ENCODE measurements at places on chromosomes 3 and 15.

- DNase-seq: no peak
Measured at GRCh38 chr3:141642215-141642614, 95.9 kb upstream of the RNF7 start.

DNA sequence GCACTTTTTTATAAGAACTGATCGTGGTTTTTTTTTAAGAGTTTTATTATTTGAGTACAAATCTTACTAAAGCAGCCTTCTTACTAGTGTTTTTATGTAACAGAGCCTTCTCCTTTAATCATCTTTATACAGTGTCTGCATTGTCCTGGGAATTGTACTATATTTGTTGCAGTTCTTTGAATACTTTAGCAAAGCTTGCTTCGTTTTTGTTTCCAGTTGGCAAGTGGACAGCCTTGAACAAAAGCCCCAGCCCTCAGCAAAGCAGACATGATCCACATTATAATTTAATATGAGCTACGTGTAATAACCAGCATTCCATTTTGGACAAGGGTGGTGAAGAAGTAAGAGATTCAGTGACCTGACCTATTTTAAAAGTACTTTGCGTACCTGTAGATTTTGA, 112.2 kb upstream of the FLNB start:
- DNase-seq: no peak

DNA sequence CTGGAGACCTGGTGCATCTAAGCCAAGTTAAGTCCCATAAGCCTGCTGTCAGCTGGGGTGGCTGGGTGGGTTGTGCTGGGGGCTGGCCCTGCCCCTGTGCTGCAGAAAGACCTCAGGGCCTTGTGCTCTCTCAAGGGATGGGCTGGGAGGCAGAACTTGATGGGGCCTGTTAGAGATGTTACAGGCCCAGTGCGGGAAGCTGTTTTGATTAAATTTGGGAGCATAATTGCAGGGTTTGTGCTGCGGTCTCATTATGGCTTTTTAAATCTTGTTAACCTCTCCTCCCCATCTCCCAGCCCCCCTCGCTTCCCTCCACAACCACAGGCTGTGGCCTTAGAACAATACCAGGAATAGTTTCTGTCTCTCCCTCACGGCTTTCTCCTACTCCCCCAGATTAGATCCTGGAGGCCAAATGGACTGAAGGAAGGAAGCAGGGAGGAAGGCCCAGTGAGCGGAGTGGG, 87.6 kb upstream of the TLE3 start:
- DNase-seq: no peak

DNA sequence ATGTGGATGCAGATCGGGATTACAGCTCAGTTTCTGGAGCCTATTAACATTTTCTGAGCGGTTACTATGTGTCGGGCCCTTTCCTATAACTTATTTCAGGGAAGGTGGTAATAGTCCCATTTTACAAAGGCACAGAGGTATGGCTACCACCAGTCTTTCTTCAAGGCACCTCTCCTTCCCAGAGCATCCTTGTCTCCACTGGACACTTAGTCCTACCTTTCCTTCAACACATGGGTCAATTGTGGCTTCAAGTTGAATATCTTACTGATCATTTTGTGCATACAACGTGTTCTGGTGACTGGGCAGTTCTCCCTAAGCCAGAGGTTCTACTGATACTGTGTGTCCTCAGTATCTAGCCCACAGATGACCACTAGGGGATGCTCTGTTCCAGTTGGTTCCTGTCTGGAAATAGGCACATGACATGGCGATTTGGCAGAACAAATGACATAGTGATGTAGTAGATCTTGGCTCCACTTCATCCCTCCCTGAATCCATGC, 60.7 kb upstream of the CMTM8 start:
- DNase-seq: no peak

DNA sequence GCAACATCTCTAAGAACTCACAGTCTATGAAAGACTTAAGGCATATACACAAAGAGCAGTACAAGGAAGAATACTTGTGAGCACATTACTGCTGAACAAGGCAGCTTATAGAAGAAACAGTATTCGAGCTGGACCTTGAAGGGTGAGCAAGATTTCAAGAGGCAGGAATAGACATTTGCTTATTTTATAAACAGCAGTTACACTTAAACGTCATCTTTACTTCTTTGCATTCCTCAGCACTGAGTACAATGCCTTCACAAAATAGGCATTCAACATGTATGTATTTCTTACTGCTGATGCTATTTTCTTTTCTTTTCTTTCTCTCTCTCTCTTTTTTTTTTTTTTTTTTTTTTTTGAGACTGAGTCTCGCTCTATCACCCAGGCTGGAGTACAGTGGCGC, 205.8 kb downstream of the ZIC4 start:
- DNase-seq: no peak

GRCh38 chr3:150324788-150325187, 83.3 kb upstream of the TSC22D2 start:
- no peak for DNase-seq

- DNase-seq: no peak
Measured at GRCh38 chr3:108834551-108834950, 12.0 kb downstream of the TRAT1 start.

DNA sequence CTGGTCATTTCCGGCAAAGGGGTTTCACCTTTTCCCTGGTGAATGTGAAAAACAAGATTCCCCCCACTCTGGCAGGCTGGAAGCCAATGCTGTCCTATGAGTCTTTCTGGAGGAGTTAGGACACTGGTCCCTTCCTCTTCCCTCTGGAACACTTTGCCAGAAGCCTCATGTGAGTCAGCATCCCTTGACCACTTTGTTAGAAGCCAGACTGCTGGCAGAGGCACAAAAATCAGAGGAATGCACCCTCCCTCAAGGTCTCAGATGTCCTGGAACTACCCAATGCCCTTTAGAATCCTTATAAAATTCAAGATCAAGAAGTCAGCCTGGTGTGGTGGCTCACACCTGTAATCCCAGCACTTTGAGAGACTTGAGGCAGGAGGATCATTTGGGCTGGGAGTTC, 26.6 kb downstream of the ITGB5 start:
- DNase-seq: no peak

DNA sequence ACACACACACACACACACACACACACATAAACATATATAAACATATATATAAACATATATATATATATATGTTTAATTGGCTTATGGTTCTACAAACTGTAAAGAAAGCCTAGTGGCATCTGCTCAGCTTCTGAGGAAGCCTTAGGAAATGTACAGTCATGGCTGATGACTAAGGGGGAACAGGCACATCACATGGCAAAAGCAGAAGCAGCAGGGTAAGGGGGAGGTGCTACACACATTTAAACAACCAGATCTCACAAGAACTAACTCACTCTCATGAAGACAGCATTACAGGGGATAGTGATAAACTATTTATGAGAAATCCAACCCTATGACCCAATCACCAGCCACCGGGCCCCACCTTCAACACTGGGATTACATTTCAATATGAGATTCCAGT, 922.9 kb downstream of the SI start:
- DNase-seq: no peak

DNA sequence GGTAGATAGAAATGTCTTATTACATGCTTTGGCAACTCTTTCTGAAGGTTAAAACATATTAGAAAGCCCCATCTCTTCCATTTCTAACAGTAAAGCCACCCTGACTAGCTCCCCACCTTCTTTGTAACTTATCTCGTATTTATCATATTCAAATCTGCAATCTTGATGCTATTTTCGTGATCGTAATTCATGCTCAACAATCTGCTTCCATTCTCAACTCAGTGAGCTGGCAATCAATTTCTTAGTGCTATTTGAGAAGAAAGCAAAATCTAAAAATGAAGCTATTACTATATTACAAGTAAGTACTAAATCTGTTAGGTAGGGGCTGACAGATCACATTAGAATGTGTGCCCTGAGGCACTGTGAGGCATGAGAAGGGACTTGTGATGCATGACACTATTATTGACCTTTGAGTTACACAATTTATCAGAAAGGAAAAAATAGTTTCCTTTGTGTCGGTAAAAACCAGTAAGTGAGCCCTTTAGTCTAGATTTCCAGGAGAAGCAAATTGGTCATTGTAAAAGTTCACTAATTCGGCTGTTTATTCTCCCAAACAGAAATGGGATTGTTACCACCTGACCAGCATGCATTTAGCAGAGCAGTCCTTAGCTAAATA, 379.7 kb upstream of the CNTN6 start:
- no peak for DNase-seq

DNA sequence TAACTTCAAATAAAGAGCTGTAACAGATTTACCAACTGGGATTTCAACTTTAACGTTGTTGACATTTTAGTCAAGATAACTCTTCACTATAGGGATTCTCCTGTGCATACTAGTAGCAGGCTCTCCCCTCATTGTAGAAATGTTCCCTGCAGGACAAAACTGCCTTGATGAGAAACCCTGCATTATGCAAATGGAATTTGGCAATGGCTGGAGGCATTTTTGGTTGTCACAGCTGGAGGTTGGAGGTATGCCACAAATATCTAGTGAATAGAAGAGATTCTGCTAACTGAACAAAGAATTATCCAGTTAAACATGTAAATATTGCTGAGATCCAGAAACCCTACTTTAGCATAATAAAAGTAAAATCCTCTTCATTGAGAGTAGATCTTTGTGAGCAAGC, 928.8 kb upstream of the ALCAM start:
- DNase-seq: no peak

- DNase-seq: no peak
Measured at GRCh38 chr3:48686538-48687219, 964 bp upstream of the NCKIPSD start.

- no peak for DNase-seq
Measured at GRCh38 chr15:81751816-81752545, 293.8 kb downstream of the MEX3B start.

DNA sequence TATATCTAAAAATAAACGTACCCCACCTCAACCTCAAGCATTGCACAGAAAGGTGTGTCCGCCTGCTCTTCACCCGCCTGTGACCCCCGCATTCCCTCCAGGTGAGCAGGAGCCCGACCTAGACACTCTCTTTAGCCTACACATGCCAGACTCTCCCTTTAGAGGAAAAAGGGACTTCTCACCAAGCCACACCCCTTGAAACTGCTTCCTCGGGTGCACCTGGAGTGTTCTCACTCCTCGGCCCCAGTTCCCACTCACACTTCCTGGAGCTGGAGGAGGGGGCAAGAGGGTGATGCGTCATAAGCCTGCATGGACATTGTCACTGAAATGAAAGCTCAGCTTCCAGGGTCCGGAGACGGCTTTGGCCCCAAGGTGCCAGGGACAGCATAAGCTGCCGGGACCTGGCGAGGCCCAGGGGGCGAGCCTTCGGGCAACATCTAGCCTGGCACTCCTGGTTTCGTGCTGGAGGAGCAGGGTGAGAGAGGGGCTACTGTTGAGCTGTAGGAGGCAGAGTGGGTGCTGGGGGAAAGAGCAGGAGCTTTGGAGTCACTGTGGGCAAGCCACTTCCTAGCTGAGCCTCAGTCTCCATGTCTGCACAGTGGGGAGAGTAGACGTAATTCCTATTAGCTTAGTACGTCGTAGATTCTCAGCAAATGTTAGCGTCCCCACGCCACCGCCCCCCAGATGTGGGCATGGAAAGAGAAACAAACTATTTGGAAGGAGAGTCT, 9.8 kb upstream of the MUC4 start:
- no peak for DNase-seq

DNA sequence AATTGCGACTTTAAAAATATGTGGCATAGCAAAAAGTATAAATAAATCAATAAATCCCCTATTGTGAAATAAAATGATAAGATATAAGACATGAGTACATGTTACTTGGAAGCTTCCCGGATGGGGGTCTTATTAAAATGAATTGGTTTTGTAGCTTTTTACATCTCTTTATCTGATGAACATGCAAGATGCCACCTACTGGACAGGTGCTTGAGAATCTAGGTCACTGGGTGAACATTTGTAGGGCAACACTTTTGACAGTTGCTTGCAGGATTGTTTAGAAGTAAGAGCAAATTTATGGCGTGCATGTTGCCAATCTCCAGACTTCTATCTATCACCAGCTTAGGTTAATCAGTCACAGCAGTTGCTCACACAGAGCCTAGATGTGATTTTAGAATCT, 362.7 kb upstream of the SUCLG2 start:
- DNase-seq: no peak

DNA sequence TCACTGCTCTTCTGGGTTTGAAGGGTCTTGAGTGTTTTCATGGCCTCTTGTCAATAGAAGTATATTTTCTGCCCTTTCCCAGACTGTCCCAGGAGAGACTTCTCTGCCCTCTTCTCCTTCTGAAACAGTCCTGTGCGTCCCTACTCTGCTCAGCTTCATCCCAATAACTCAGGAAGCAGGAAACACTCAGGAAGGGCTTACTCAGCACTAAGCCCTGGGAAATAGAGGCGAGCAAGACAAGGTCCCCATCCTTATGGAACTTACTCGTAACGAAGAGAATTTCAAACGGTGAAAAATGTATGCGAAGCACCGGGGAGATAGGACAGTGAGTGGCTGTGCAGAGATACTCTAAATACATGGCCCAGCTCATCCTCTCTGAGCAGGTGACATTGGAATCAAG, 52.8 kb upstream of the TFRC start:
- DNase-seq: no peak

All from stimulated activated CD4-positive, alpha-beta T cell treated with anti-CD3 and anti-CD28 coated beads, TNF-alpha, amount 100 ng/mL, for 1 hour (primary cell).